CD4-positive, alpha-beta memory T cell (primary cell): ENCODE measurements at places on chromosomes 7 and 10.

GRCh38 chr7:111011520-111011919 lies 79.4 kb upstream of the LRRN3 start:
- no peak for DNase-seq

GRCh38 chr7:42024537-42024936 lies 212.5 kb downstream of the GLI3 start:
- DNase-seq = no peak

DNA sequence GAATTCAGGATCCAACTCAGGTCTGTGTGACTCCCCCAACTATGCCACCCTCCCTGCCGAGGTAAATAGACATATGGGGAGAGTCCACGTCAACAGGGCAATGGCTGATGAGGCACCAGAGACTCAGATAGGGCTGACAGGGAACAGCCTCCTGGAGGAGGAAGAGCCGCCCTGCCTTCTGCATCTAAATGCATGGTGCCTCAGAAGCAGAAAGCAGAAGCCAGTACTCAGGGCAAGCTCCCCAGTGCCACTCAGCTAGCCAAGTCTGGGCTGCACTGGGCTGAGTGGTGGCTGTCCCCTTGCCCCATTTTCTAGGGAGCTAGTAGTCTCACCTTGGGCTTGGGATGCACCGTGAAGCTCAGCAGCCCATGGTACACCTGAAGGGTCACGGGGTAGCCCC lies 11.0 kb downstream of the RRP12 start:
- DNase-seq = no peak

- no peak for DNase-seq
Observed at GRCh38 chr10:99382176-99382575, 48.2 kb downstream of the GOT1 start.

GRCh38 chr7:2688409-2689342 lies 674 bp downstream of the AMZ1 start:
- DNase-seq = no peak

- DNase-seq = peak; percentile 25
Observed at GRCh38 chr10:30784897-30785605, 155.5 kb upstream of the LYZL2 start.

DNA sequence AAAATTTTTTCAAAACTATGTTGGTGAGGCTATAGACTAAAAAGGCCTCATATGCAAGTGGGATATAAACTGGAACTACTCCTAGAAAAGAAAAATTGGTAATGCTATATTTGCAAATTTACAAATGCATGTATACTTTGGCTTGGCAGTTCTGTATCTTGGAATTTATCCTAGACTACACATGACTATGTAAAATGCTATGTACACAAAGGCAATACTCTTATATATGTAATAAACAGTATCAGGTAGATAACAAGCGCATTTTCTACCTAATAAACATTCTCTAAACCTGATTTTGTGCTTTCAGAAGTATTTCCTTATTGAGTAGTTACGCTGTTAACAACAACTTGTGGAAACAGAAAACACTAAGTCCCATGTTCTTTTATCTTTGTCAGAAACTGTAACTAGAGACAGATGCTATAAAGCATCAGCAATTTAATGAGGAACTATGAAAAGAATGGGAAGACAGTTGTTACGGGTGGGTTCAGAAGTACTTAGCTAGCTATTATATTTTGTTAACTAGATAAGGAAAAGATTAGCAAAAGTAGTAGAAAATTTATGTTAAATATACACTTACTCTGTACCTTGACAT lies 107.8 kb downstream of the ARHGAP12 start:
- DNase-seq = no peak

DNA sequence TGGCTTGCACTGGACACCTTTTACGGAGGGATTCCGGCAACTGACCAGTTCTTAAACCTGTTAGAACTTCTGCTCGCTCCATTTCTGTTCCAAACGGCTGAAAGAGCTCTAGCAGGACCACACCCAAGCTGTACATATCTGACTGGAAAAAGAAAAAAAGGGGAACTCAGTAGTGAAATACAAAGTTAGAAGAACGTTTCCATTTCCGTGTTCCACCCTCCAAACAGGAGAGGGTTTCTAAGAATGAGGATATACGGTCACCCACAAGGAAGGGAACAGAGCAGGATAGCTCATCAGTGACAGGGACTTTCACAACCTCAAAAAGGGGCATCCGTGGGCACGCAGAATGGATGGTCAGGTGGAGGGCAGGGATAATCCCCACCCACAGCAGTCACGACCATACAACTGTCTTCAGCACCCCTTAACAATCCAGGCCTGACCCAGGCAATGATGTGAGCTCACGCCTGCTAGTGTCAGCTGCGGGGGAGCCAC lies 4.3 kb upstream of the ANKRD61 start:
- DNase-seq = no peak

- DNase-seq = no peak
Observed at GRCh38 chr7:151810441-151811232, 66.3 kb downstream of the PRKAG2 start.

- DNase-seq = no peak
Observed at GRCh38 chr7:29607259-29607658, 43.6 kb downstream of the PRR15 start.

DNA sequence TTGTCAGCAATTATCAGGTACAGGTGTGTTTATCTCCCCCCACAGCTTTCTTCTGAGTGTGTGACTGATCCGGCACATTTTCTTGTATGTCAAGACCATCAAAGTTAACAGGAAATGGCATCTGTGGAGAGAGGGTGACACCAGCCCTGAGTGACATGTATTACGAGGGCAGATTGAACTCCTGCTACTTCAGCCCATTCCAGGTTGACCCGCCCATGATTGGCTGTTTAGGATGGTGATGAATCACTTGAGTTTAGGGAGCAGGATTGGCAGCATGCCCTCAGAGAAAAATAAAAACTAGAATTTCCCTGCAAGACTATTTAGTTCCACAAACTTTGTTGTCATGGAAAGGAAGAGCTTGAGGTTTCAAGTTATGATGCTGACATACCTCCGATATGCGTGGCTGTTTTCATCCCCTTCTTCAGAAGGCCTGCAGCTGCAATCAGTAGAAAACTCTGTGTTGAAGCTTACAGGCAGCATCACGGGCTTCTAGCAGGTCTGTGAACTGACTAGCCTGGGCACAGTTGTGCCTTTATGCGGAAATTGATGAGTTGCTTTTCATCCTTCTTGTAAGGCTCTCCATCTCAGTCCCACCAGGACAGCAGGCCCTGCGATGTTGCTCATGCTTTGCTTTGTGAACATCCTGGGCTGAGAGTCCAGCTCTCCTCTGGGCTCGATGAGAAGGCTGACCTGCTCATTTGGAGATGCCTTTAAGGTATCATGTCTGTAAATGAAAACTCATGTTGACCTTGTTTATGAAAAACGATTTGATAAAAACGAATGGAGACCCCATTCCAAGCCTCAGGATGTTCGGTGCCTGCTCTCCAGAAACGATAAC lies 8.0 kb upstream of the CELF2 start:
- peak; percentile 21 for DNase-seq

DNA sequence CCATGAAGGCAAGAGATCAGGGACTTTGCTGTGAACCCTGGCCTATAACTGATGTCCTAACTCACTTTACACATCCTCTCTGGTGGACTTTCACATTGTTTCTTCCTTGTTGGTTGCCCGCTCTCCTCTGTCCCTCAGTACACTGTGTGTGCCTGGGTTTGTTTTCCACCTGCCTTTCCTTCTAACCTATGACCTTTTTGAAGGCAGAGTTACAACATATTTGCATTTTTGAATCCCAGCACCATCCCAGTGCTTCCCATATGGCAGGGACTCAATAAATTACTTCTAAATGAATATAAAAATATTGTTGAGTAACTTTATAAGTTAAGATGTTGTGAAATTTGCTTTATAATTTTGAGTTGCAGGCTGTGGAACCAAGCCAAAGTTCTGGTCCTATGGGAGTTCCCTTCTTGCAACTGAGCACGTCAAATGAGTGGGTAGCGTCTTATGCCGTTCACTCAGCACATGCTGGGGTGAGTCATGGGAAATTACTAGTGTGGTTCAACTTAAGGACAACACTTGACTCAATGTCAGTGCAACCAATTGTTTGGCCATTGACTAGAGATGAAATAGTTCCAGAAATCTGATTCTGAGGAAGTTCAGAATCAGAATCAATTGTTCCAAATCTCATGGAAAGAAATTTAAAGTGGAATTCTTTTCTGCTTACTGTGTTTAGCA lies 250.9 kb downstream of the TWIST1 start:
- DNase-seq = no peak

GRCh38 chr7:107034553-107034952 lies 10.0 kb upstream of the PRKAR2B start:
- no peak for DNase-seq

DNA sequence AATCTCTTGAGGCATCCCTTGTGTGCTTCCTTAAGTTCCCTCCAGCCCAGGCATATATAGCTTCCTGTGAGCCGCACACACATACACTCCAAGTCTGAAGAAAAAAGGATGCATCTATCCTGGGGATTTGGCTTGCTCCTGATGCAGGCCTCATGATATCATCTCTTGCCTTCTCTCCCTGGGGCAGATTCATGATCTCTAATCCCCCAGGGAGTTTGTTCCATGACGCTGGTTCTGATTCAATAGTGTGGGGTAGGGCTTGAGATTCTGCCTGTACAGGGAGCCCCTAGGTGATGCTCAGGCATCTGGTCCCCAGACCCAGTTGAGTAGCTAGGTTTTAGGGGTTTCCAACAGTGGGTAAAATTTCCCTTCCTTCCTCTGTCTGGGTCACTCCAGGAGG lies 1.5 kb downstream of the PON1 start:
- no peak for DNase-seq

- no peak for DNase-seq
Observed at GRCh38 chr7:71860572-71860971, 551.6 kb downstream of the CALN1 start.
